ENCODE measurements at places on chromosomes 2 and 18. TPM values are rescaled to one million over a fixed set of nuclear protein-coding genes. Genes with fewer than 3 reads are reported as not detected.

The SERPINB12 gene
- total RNA-seq, result not detected

The CABLES1 gene
- 40.5 TPM for total RNA-seq

- no peaks in the 10 kb centered on the region for H3K4me1 ChIP-seq
- no peaks in the 10 kb centered on the region for H3K27me3 ChIP-seq
- no peak overlapping the region for H3K4me3 ChIP-seq
- no peaks in the 10 kb centered on the region for H3K36me3 ChIP-seq
- DNase-seq, result no peak
- no peak overlapping the region for H3K27ac ChIP-seq
These were observed 48.2 kb upstream of the PPM1B start for GRCh38 chr2:44120428-44120827.

The SCN9A gene
- 5.3 TPM for total RNA-seq

The RRM2 gene
- total RNA-seq, result 5.5 TPM

GRCh38 chr18:36536426-36536825 lies 238.9 kb downstream of the FHOD3 start:
- DNase-seq, result no peak
- no peak overlapping the region for H3K4me3 ChIP-seq
- H3K27me3 ChIP-seq, result no peaks in the 10 kb centered on the region
- H3K27ac ChIP-seq, result no peak overlapping the region
- no peaks in the 10 kb centered on the region for H3K36me3 ChIP-seq
